Forelimb muscle (tissue), 1 donor: ENCODE measurements at places on chromosomes 4 and X.
A peak's percentile ranks its signal among the peaks of the same experiment; 100 is the strongest.

- no peak for DNase-seq
Measured at GRCh38 chr4:30865691-30866090, 145.5 kb downstream of the PCDH7 start.

GRCh38 chrX:150790021-150790420 lies 96.8 kb downstream of the MTMR1 start:
- DNase-seq: no peak

- DNase-seq: no peak
Measured at GRCh38 chrX:7059859-7060258, 87.7 kb upstream of the STS start.

DNA sequence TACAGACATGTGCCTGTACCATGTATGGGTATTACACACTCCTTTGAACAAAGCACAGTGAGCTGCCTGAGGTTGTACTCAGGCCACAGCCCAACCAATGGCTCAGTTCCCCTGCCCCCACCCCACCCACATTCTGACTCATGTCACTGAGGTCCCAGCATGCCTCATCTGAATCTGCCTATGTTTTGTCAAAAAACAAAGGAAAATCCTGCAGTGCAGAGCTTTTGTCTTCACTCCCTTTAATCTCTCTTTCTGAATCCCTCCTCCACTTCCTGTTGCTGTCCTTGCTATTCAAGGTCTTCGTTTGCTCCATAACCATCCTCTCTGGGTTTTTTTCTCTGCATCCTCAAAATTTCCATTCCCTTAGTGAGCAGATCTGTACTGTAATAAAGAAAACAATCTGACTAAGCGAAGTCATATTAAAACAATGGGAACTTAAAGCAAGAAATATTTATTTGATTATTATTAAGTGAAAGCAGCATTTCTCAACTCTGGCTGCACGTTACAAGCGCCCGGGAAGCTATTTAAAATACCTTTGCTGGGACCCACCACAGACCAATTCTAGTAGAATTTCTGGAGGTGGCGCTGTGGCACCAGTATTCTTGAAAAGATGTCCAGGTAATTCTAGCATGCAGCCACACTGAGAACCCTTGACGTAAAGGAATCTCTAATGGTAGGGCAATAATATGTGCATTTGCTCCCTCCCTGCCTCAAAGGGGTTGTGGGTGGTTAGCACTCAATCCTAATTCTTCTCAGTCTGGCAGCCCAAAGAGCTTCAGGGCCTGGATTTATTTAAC lies 8.7 kb downstream of the GUCY2F start:
- DNase-seq: no peak

- DNase-seq: no peak
Measured at GRCh38 chr4:116118221-116118620, 967.2 kb downstream of the TRAM1L1 start.

GRCh38 chr4:182192511-182193181 lies 50.6 kb upstream of the TENM3 start:
- DNase-seq: no peak

- no peak for DNase-seq
Measured at GRCh38 chr4:89582756-89583505, 254.0 kb downstream of the SNCA start.

DNA sequence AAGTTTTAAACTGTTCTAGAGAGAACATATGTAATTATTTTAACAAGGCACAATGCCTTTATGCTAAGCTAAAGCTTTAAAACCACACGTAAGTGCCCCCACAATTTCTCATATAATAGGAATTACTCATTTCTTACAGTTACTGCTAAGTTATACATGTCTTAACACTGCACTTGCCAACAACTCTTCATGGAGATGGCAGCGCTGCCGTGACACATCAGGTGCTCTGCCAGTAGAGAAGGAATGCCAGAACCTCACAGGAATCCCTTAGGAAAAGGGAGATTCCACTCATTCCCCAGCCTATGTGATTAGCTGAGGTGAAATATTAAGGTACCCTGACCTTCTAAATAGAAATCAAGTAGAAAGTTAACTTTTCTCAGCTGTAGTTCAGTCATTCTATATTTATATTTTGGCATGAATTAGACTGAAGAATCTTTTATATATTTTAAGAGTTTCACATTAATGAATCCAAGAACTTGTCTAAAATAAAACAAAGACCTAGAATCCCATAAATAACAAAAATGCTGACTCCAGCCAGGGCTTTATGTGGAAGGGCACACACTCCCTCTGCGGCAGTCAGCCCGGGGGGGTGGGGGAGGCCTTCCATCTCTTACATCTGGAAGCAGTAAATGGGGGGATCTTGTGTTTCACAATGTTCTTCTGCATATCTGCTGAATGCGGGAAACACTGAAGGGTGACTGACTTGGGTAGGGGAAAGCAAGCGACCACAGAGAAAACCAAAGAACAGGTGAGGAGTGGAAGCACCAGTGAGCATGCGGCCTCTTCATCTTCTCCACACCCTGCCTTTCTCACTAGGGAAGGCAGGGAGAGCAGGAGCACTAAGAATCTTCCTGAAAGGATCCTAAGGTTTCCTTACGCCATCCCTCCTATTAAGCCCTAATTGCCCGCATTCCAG lies 23.7 kb downstream of the ACSL1 start:
- no peak for DNase-seq

- no peak for DNase-seq
Measured at GRCh38 chr4:36391411-36391810, 110.0 kb downstream of the DTHD1 start.

GRCh38 chrX:10048076-10048475 lies 80.9 kb downstream of the CLDN34 start:
- no peak for DNase-seq

GRCh38 chrX:101397779-101398178 lies 7.0 kb downstream of the RPL36A start:
- DNase-seq: no peak

DNA sequence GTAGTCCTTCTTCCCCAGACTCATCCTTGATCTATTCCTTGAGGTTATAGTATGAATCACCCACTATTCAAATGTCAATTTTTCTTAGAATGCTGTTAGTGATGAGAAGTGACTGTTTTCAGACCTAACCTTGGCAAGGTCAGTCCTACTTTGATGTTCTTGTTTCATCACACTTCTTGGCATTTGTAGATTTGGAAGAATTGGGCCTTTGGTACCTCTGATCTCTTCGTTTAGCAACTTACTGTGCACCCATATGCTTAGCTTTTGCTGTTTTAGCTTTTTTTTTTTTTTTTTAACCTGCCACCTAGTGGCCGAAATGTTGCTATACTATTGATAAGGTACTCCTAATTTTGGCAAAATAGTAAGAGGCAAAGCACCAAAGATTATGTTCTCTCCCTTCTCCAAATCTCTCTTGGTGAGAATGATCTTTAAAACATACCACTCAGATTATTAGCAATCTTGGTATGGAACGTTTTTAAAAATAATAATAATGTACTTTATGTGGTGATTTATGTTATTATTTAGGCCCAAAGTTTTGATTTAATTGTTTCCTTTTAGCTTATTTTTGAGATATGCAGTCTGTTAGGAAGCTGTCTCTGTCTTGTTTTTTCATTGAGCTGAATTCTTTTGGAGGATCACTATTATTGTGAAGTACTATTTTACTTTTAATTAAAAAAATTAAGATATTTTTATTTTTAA lies 16.6 kb downstream of the DCK start:
- DNase-seq: peak; percentile 34

DNA sequence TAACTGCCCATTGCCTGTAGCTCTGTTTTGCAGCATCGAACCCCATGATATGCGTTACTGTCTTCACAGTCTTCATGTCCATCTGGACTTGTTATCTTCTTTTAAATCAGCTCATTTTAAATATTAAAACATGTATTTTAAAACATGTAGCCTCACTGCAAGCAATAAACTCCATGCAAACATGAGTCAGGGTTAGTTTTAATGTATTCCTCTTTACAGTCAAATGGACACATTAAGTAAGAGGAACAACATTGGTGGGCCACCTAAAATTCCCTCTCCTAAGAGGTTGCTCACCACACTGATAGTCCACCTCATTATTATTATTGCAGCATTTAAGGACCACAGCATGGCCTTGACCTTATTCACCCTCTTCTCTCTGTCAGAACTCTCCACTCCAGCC lies 74.1 kb downstream of the CLCN5 start:
- no peak for DNase-seq

GRCh38 chr4:138410266-138410665 lies 168.1 kb upstream of the SLC7A11 start:
- no peak for DNase-seq

GRCh38 chr4:74768857-74769525 lies 25.3 kb downstream of the BTC start:
- DNase-seq: no peak

DNA sequence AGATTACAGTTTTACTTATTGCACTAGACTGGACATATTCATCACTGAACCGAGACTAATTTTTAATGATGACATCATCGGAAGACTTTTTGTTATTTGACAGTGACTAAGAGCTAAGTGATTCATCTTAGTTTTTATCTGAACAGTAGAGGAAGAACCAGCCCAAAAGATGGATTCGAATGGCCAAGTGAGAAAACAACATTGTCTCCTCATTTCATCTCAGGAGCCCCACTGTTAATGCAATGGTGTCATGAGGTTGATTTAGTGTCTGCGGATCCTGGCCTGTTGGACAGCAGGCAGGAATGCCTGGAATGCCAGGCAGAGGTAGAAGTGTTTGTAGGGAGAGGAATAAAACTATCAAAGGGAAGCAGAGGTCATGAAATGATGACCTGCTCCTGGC lies 37.8 kb upstream of the HPF1 start:
- DNase-seq: no peak

DNA sequence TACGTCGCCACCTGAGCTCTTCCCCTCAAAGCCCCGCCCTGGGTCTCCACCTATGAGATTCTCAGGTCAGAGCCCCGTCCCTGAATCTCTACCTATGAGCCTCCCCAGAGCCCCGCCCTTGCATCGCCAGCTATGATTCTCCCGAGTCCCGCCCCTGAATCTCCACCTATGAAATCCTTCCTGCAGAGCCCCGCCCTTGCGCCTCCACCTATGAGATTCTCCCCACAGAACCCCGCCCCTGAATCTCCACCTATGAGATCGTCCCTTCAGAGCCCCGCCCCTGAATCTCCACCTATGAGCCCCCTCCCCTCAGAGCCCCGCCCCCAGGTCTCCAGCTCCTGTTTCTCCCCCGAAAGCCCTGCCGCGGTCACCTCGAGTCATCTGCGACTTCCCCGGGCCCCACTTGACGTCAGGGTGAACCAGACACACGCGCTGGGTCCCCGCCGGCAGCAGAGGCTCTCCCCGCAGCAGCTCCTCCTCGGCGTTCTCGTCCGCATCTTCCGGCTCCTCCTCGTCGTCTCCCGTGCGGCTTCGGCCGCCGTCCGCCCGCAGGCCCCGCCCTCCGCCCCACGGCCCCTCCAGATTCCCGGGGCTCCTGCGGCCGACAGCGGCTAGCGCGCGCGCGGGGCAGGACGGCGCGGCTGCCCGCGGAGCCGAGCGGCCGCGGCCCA lies 393 bp downstream of the GTPBP6 start:
- peak; percentile 88 for DNase-seq

- DNase-seq: no peak
Measured at GRCh38 chrX:17692709-17693346, 44.5 kb upstream of the SCML1 start.

GRCh38 chr4:79141530-79141929 lies 184.3 kb downstream of the NAA11 start:
- DNase-seq: no peak

GRCh38 chr4:117400039-117400835 lies 314.9 kb upstream of the TRAM1L1 start:
- DNase-seq: no peak

- DNase-seq: no peak
Measured at GRCh38 chr4:186758929-186759682, 35.5 kb upstream of the FAT1 start.
